ENCODE measurements at places on chromosomes 2 and 18.

GRCh38 chr2:146267093-146267492 lies 1577.7 kb upstream of the ACVR2A start:
- no peak for DNase-seq

DNA sequence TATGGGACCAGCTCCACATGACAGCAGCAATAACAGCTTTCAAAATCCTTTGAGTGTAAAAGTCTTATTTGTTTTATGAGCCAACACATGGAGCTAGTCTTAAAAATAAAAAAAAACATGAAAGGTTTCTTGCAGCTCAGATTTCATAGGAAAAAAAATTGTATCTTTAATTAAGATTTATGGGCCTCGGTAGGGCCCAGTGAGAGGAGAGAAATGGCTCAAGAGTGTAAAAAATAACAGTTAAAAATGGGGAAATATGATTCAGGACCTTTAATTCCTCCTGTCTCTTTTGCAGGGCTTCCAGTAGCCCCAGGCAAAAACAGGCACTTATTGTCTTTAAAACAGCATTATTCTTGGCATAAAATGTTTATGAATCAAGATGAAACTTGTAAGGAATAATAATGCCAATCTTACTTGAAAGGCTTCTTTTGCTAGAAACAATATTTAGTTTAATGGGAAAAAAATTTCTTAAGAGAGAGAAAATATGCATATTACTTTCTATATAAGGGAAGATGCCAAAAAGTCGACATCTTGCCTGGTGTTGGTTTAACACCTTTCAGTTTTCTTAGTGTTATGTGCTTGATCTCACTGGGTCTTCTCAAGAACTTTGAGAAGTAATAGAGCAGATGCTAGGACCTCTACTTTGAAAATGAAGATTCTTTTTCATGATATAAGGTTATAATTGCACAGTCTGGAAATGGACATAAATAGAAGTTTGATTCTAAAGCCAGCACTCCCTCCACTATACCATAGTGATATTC lies 71.3 kb upstream of the SETBP1 start:
- no peak for DNase-seq

DNA sequence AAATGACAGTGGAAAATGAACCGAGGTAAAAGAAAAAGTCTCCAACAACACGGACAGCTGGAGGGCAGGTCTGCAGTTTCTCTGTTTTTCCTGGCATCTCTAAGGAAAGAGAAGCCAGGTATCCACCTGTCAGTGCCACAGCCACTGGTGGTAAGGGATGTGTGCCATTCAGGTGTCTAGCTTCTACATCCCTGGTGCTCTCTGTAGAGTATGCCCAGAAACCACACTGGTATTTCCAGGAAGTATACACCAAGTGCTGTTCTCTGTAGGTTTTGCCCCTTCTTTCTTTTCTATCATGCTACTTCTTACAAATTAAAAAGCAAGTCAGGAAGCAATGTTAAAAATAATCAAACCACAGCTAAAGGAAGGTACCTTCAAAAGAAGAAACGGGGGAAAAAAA lies 7.6 kb upstream of the AGFG1 start:
- no peak for DNase-seq

DNA sequence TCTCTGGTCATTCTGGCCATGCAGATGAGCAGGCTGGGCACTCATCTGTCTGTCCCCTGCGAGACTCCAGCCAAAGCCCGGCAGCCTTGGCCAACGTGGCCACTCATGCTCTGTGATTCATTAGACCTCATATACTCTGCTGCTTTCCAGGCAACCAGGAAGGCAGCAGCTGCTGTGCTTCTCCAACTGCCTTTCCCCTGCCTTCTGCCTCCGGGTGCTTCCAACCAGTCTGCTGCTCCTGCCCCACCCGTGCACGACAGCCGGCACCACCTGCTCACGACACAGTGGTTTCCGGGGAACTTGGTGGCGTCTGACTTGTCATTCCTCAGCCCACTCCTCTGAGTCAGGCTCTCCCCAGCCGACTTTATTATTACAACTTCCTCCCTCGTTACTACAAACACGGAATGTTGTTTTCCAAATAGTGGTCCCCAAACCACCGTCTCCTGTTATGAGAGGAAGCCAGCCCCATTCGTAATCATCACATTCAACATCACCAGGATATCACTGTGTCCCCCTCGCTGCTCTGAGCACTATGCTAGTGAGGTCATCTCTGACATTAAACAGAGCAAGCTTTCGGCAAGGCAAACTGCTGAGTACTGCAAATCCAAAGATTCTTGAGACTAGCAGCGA lies 392.4 kb downstream of the ALK start:
- DNase-seq, result no peak

- DNase-seq, result no peak
These were observed 63.9 kb downstream of the KLHL29 start for GRCh38 chr2:23448906-23449305.

- no peak for DNase-seq
These were observed 286.2 kb downstream of the ARL6IP6 start for GRCh38 chr2:153004627-153005026.

- DNase-seq, result no peak
These were observed 4.3 kb downstream of the AOX1 start for GRCh38 chr2:200590090-200590489.

DNA sequence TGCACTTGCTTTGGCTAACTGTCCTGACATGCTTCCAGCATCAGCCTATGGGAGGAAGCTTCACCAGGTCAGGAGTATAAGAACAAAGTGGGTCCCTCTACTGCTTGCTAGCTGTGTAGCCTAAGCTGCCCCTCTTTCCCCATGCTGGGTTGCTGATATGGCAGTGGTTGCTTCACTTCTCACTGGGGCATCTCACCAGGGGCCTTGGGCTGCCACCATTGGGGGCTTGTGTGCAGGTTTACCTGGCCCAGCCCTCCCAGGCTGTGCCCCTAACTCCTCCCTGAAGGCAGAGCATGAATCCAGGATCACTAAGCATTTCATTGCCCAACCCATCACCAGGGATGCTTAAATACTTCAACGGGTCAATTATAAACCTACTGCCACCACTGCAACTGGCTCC lies 817.1 kb upstream of the TMEFF2 start:
- no peak for DNase-seq

- DNase-seq, result no peak
These were observed 299.3 kb downstream of the OSR1 start for GRCh38 chr2:19059076-19059475.

- no peak for DNase-seq
These were observed 37.6 kb downstream of the CHMP3 start for GRCh38 chr2:86525421-86526340.

DNA sequence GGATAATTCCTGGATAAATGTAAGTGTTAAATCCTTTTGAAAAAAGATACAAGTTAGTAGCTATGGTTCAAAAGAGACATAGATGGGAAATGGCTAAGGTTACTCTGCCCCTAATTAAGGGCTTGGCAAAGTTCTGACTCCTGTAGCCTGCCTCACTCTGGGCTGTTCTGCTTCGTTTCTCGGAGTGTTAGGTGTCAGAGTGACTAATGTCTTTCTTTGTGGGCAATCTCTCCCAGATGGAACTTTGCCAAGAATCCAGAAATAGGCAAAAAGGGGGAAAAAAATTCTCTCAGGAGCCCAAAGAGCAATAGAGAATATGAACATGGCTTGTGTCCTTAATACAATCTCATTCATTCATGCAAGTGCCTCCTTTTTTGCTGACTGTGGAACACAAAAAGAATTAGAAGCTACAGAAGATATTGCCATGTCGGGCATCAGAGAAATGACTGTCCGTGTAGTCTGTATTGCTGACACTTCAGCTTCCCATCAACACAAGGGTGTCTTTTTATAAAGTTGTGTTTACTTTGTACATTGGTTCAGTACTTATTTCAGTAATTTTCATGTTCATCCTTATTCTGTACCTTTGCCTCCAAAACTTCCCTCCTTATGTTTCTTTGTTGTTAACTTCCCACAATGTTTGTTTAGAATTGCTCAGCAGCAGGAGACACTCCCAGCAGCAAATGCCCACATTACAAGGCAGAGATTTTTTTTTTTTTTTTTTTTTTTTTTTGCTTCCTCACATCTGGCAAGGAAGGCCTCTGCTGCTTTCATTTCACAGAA lies 134.0 kb downstream of the FTCDNL1 start:
- DNase-seq, result no peak

DNA sequence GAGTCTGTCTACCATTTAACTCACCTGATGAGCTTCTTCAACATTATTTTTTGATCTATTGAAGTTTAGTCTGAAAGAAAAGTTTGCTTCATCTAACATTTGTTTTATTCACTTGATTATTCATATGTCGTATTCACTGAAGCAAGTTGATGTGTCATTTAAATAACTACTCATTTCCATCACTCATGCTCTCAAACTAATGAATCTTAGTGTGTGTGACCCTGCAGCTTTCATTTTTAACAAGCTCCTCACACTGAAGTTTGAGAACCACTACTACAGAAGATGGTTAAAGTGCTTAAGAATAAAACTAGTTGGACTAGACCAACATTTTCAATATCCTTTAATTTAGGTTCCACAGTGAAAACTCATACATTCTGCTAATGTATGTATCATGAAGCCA lies 1.8 kb upstream of the ABI2 start:
- no peak for DNase-seq

- DNase-seq, result no peak
These were observed 735.4 kb upstream of the FANCL start for GRCh38 chr2:58976375-58977071.

- DNase-seq, result no peak
These were observed 174.0 kb upstream of the NT5C1B start for GRCh38 chr2:18763338-18763737.

DNA sequence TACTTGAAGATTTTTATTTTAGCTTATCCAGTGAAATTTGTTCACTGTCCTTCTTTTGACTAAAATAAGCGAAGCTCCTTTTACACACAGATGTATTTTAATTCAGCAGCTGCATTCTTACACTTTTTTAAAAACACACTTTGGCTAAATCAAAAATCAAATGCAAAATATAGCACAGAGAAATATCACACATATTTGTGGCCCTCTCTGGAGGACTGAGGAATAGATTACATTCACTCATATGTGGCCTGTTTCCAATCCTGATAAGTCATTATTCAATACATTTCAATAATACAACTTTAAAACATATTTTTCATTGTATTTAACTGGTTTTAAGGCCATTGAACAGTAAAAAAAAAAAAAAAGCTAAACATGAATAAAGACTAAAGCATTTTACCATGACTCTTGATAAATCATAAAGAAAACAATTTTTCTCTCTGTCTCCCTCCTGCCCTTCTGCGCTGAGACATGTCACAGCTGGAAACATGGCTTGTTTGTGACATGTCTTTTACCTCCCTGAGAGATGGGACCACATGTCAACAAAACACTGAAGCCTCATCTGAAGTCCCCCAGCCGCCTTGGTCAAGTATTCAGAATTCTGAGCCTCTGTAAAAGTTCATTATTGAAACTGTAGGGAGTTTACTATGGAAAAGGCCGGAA lies 221.0 kb downstream of the ZNF407 start:
- no peak for DNase-seq

DNA sequence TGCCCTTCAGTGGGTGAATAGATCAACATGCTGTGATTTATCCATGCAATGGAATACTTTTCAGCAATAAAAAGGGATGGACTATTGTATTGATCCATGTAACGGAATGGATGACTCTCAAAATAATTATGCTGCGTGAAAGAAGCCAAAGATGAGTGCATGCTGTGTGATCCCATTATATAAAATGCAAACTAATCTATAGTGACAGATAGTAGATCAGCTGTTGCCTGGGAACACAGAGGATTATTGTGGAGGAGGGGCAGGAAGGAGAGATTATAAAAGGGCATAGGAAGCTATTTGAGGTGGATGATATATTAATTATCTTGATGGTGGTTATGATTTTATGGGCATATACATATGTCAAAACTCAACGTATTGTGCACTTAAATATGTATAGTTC lies 55.5 kb upstream of the ADAM23 start:
- DNase-seq, result no peak

DNA sequence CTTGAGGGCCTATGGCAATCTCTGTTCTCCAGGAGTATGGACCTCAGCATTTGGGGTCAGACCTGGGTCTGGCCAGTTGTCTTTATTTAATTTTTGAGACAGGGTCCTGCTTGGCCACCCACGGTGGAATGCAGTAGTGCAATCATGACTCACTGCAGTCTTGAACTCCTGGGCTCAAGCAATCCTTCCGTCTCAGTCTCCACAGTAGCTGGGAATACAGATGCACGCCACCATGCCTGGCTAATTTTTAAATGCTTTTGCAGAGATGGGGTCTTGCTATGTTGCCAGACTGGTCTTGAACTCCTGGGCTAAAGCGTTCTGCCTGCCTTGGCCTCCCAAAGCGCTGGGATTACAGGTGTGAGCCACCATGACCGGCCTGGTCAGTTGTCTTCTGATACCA lies 46.4 kb upstream of the INHBB start:
- DNase-seq, result no peak

- no peak for DNase-seq
These were observed 70.1 kb downstream of the EDAR start for GRCh38 chr2:108918941-108919341.

DNA sequence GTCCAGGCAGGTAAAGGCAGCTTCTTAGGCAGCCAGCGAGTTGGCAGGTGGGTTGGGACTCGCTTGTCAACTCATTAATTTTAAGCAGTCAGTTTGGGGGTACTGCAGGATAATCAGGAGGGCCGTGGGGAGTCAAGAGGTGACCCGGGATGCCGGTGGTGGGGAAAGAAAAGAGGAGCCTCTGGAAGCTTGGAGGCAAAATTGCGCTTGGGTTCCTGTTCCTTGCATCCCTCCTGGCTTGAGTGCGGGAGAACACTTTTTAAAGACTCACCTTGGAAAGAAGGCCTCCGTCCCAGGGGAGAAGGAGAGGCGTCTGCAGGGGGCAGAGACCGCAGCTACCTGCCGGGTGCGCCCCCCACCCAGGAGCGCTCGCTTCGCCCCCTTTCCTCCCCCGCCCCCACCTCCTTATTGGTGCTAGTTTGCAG lies at the start of gene KCNJ3:
Gene KCNJ3, plus strand, starts transcription at position 400 of the 425 bp plus-strand sequence. CDS start 81 bp downstream, outside the sequence.
- DNase-seq, result no peak

DNA sequence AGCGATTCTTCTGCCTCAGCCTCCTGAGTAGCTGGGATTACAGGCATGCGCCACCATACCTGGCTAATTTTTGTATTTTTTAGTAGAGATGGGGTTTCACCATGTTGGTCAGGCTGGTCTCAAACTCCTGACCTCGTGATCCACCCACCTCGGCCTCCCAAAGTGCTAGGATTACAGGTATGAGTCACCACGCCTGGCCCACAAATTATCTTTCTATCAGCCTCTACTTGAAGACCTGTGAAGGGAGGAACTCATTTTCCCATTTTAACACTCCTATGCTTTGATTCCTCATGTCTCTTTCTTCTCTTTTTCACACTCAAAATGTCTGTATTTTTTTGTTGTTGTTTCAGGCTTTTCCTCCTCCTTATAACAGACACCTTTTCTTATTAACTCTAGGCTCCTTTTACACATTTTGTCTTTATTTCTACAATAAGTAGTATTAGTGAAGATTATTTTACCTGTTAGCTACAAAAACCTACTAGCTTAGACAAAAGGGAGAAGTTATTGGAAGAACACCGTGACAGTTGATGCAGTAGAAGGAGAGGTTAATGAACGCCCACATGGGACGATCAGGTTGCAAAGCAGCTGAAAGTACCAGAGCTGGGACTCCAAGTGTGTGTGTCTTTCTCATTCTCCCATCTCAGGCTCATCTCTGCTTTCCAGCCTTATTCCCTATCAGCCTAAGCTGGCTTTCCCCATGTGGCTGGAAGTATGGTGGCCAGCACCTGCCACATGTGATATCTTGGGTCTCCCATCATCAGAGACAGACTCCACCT lies 97.6 kb upstream of the AGAP1 start:
- no peak for DNase-seq

All from NCI-H1417 treated with DMSO at 0.1 percent for 48 hours (cell line).